ENCODE measurements at places on chromosomes 1 and 21. TPM values are rescaled to one million over a fixed set of nuclear protein-coding genes. Genes with fewer than 3 reads are reported as not detected.

DNA sequence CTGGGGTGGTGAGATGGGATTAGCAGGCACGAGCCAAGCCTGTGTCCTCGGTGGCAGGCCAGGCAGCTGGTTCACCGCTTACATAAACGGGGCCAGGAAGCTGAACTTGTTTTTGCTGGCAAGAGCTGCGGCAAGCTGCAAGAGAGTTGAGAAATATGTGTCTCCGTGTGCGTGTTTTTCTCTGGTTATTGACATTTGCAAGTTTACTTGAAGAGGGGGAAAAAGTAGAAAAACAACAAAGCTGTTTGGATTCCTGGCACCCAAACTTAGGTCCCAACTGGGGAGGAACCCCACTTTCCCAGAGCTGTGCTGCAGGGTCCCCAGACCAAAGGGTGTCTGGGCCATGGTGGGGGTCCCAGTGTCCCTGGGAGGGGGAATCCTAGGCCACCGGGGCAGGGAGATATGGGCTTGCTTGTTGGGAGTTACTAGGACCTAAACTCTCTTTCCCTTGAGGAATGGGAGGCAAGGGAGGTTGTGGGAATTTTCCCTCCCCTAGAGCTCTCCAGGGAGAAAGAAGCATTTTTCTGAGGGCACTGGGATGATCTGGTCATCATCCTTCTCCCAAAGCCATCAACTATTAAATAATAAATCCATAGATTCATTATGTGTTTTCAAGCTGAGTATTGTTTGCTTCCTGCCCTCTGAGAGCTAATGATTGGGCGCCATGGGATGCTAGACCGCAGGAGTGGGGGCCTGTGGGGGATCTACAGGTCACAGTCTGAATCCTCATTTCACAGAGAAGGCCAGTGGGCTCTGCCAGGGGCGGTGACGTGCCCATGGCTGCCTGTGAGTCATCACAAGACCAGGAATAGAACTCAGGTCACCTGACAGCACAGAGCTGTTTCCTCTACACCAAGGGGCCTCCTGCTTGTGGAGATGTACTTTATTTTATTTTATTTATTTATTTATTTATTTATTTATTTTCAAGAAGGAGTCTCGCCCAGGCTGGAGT lies 14.8 kb downstream of the IL6R start:
- DNase-seq, result peak; percentile 95

DNA sequence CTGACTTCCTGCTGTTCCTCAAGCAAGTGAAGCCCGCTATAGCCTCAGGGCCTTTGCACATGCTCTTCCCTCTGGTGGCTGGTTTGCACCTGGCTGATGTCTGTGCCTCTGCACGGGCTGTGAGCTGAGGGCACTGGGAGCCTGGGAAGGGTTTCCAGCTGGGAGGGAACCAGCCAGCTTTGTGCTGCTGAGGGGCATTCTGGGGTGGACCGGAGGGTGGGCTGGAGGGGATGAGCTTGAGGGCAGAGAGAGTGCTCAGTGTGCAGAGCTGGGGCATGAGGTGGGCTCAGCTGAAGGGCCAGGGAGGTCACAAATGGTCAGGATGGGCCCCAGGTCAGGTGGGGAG lies 305.7 kb downstream of the MATN1 start:
- no peak for DNase-seq

DNA sequence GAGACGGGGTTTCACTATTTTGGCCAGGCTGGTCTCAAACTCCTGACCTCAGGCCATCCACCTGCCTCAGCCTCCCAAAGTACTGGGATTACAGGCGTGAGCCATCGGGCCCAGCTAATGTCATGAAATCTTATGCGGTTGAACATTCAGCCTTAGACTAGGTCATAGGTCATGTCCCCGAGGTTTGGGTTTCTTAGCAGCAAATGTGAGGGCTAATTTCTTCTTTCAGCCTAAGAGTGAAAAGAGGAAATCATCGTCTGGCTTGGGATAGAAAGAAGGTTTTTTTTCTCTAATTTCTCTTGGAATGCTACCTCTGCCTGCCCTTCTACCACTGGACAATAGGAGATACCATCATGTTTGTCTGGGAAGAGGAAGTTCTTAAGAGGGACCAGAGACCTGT lies 18.0 kb upstream of the PIK3CD start:
- no peak for DNase-seq

GRCh38 chr1:236400061-236400603 lies 6.0 kb downstream of the EDARADD start:
- no peak for DNase-seq

DNA sequence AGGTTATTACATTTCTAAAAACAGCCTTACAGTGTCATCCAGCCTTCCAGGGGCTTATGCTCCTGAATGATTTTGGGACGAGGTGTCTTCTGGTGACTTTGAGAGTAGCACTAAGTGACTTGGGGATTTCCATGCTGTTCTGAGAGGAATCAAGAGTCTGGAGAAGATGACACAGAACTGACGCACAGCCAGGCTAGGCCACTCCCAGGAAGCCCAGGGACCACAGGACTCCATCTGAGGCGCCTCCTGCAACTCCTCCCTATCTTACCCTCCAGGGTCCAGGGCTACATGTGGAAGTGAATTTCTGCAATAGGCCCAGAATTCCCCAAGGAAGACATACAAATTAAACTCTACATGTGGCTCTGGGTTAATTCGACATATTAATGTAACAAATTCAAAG lies 92.5 kb downstream of the SLC25A24 start:
- peak; percentile 74 for DNase-seq

DNA sequence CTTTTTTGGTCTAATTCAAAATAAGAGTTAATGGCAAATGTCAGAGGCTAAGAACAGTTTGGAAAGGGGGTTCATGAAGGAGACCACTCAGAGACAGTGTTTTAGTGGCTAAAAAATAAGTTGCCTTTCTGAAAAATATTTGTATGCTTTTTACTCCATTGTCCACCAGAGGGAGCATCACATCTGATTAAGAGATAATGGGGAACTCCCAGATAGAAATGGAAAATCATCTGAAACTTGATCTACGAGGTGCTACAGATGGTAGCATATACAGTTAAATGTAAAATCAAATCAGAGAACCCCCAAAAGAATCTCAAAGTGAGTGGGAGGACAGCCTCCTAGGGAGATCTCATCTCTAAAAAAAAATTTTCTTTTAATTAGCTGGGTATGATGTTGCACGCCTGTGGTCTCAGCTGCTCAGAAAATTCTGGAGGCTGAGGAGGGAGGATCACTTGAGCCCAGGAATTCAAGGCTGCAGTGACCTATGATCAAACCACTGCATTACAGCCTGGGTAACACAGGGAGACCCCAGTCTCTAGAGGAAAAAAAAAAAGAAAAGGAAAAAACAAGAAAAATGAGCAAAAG lies 9.7 kb downstream of the SMYD3 start:
- DNase-seq, result peak; percentile 79

- peak; percentile 59 for DNase-seq
Observed at GRCh38 chr1:44786138-44786840, 1.7 kb downstream of the BEST4 start.

DNA sequence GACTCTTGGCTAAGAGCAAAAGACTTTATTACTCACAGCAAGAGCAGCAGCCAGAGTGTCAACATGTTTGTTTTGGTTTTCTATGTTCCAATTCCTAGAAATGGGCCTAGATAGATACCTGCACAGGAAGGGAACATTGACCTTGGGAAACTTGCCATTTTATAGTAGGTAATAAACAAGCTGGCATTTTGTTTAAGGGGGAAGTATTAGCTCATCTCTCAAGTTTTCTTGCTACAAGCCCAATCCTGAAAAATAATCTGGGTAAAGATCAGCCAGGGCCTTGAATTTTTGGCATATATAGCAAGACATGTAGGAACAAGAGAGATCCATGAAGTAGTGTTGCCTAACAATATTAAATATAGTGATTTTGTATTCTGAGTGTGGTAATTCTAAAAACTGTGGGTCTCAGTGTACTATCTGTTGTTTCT lies 51.4 kb upstream of the RGL1 start:
- DNase-seq, result no peak

GRCh38 chr1:16612332-16613172 lies 812 bp downstream of the NBPF1 start:
- peak; percentile 91 for DNase-seq

- no peak for DNase-seq
Observed at GRCh38 chr1:25197235-25197975, 34.9 kb downstream of the SYF2 start.

DNA sequence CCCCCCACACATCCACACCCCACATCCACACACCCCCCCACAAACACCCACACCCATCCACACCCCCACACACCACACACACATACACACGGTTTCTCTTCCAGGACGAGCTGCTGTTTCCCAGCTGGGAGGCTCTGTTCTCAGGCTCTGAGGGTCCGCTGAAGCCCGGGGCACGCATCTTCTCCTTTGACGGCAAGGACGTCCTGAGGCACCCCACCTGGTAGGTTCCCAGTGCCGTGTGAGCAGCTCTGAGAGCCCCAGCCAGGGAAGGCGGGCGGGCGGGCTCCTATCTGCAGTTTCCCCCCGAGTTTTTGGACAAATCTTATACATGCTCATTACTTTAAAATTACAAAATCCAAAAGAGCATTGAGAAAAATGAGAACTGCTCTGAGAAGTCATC lies 31.2 kb downstream of the SLC19A1 start:
- DNase-seq, result no peak

- DNase-seq, result no peak
Observed at GRCh38 chr1:155975375-155976061, 2.8 kb downstream of the ARHGEF2 start.

GRCh38 chr1:57464756-57465155 lies 40.9 kb upstream of the DAB1 start:
- no peak for DNase-seq

- DNase-seq, result no peak
Observed at GRCh38 chr1:223250632-223251015, 107.6 kb upstream of the TLR5 start.

ERICH3 gene
- not detected for total RNA-seq

CRYAA gene
- total RNA-seq, result not detected

PIK3C2B gene
- 1.1 TPM for total RNA-seq

LCE1D gene
- not detected for total RNA-seq

C8B gene
- not detected for total RNA-seq

S100A7A gene
- total RNA-seq, result not detected

CAMK1G gene
- total RNA-seq, result 0.83 TPM

KRTAP21-2 gene
- not detected for total RNA-seq

DNASE2B gene
- total RNA-seq, result not detected

SELL gene
- total RNA-seq, result not detected

MCOLN2 gene
- 1.1 TPM for total RNA-seq

IGSF5 gene
- not detected for total RNA-seq

All from IMR-90 (cell line).